ENCODE measurements at places on chromosomes 4 and X.

- DNase-seq, result no peak
Measured at GRCh38 chr4:16977081-16977480, 78.6 kb upstream of the LDB2 start.

DNA sequence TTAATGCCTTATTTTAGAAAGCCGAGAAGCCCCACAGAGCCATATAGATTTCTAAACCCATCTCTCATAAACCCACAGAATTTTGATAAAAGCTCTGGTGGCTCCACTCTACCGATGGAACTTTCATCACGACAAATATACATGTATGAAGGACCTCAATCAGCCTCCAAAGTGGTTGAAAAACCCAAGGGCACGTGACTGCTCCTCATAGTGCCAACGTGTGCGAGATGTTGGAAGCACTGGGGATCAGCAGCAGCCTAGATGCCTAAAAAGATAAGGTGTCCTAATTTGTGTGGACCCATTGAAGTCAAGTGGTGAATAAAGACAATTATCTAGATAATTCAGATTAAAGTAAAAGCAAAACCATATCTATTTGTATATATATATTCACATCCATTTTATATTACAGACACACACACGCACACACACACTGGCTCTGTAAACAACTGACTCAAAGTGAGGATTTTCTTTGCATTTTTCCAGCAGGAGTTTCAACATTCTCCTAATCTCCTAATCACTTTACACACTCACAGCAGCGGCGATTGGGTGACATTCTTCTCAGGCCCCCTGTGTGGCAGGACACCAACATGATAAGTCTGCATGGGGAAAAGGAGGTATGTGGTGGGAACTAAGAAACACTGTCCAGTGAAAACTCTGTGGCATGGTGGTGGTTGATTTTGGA is 2.8 kb upstream of the PITX2 start:
- DNase-seq, result no peak

GRCh38 chrX:625137-625691 is 5.4 kb upstream of the SHOX start:
- DNase-seq, result no peak

GRCh38 chr4:16992566-16993225 is 94.3 kb upstream of the LDB2 start:
- DNase-seq, result no peak

GRCh38 chr4:176902710-176903323 is 110.1 kb upstream of the VEGFC start:
- DNase-seq, result no peak

DNA sequence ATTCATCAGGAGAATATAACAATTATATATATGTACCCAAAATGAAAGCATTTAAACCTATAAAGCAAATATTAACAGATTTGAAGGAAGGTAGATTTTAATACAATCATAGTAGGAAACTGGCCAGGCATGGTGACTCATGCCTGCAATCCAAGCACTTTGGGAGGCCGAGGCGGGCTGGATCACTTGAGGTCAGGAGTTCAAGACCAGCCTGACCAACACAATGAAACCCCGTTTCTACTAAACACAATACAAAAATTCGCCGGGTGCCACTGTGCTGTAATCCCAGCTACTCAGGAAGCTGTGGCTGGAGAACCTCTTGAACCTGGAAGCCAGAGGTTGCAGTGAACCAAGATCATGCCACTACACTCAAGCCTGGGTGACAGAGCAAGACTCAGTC is 118.3 kb downstream of the KCNIP4 start:
- DNase-seq, result no peak

Data from activated CD8-positive, alpha-beta memory T cell treated with anti-CD3 and anti-CD28 coated beads for 1 hour (primary cell).